AG09319 (cell line): ENCODE measurements at places on chromosomes 16 and 17.

- no peak for DNase-seq
Observed at GRCh38 chr17:37256627-37257026, 119.2 kb upstream of the C17orf78 start.

- DNase-seq, result no peak
Observed at GRCh38 chr17:74561586-74561985, 5.7 kb downstream of the CD300H start.

DNA sequence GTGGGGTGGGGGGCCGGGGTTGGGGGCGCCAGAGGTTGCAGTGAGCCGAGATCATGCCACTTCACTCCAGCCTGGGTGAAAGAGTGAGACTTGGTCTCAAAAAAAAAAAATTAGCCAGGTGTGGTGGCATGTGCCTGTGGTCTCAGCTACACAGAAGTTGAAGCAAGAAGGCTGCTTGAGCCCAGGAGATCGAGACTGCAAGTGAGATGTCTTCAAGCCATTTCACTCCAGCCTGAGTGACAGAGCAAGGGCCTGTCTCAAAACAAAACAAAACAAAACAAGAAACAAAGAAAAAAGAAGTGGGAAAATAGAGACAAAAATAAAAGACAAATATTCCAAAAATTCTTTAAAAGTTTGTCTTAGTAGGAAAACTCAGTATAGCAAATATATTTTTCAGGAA is 135.1 kb upstream of the CORO6 start:
- no peak for DNase-seq

- no peak for DNase-seq
Observed at GRCh38 chr16:57646388-57647039, 18.1 kb downstream of the ADGRG1 start.
